ENCODE measurements at places on chromosomes 12 and 14.

DNA sequence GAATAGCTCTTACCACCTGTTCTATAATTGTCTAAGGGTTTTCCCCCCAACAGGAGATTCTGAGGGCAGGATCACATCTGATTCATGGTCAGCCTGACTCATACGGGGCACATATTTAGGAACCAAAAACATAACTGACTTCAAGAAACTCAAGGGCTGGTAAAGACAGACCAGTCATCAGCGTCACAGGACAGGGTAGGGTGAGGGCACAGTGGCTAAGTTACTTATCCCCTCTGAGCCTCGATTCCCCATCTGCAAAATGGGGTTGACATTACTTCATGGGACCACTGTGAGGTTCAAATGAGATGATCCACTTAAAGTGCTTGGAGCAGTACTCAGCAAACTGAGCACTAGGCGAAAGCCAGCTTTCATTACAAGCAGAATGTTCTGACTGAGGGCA lies 606 bp downstream of the CINP start:
- DNase-seq = no peak

- DNase-seq = no peak
Observed at GRCh38 chr14:98173305-98173704, 1098.7 kb downstream of the BCL11B start.

DNA sequence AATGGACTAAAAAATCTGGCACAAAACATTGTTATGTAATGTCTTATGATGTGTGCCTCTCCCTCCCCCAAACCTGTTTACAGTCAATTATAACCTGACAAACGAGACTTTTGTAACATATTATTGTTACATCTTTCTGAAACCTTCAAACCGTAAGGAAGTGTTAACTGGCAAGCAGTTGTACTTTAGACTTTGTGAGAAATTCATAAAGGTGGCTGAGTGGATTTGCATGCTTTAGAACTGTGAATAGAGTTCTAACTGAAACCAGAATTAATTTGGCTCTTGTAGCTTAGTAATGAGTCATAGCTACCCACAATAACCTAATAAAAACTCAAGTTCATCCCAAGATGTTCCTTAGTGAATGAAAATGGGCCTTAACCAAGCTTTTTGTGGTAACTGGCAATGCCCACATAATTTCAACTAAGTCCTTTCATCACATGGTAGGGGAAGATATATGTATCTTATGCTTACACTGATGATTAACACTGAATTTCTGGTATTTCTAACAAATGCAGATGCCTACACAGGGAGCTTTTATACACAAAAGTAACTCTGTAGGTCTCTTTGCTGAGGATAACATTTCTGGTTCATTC lies 29.7 kb downstream of the RAD9B start:
- DNase-seq = no peak

DNA sequence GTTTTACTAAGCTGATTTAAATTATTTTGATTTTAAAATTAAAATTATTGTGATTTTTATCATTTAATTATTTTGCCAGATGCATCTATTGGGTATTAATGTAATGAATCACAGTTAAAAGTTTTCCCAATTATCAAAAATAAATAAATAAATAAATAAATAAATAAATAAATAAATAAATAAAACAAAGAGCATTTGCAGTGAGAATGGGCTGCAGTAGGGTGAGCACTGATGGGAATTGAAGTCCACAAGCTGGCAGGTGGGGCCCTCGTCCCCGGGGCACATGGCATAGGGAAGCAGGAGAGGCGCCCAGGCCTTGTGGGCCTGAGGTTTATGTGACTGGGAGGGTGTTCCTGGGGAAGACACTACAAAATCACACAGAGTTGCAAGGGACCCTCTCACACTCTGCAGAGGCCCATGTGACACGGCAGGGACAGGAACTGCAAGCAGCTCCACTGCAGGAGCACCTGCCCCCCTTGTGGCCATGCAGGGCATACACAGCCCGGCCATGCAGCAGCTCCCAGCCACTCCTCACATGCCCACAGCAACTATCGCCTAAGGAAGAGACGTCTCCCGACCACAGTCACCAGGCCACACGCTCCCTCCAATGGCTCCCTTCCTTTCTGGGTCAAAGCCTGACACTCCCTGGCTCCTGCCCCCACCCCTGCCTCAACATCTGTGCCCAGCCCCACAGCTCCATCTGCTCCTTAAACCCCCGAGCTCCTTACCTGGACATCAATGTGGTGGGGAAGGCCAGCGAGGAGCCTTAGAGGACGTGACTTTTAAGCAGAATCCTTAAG lies 256.3 kb upstream of the SFSWAP start:
- DNase-seq = no peak

- no peak for DNase-seq
Observed at GRCh38 chr12:106973545-106973944, 13.4 kb downstream of the MTERF2 start.

DNA sequence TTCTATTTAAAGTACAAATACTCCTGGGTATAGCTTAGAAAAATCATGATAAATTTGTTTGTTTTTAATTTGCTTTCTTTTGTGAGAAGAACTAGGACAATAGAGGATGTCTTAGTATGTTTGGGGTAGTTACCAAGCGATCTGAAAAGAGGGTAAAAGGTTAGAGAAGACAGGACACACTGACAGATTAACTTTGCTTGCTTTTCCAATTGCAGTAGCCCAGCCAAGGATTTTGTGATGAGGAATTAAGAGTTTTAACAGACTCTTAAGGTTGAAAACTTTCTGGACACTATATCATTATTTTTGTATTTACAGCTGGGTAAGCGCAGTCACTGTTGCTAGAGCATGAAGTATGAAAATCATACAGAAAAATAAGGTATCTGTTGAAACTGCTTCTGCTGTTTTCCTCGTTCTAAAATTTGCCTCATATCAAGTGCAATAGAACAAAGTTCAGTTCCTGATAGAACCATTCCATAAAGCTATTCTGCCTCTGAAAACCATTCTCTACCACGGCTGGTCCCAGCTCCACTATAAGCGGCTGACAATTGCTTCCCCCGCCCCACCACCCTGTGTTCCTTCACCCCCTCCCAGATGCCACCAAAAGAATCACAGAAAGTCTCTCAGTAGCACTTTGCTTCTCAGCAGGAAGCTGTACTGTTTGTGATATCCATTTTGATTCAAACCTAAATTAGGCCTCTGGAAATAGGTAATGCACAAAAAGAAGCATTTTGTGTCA lies 413.4 kb downstream of the BCAT1 start:
- no peak for DNase-seq

DNA sequence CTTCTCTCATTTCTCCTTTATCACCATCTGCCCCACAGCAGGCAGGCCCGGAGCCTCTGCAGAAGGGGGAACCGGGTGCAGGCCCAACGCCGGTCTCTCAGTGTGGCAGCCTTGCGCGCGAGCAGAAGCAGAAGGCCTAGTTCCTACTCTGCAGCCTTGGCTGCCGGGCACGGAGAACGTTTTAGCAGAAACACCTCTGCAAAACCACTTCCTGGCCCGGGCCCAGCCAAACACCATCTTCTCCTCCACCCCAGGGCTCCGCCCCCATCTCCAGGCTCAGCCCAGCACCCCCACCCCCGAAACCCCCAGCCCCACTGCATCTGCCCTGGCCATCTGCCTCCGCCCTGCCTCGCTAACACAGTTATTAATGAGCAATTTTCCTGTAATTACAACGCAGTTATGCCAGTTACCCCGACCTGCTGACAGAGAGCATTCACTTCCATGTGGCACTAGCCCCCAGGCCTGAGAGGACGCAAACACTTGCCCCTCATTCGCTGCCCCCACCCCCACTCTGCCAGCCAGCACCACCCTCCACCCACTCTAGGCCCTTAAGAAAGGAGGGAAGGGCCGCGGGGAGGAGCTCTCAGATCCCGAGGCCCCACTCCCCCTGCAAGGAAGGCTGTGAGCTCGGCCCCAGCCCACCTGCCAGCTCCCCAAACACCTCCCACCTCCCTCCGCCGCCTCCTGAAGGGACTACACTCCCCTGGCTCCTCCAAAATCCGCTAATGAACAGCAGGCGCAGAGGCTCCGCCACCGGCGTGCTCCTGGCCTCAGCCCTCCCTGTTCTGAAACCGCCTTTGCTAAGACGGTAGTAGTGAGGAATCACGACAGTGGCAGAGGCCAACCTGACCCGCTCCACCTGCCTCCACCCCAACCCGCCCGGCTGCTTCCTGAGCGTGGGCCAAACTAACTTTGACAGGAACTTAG lies 44.7 kb upstream of the FBRSL1 start:
- DNase-seq = no peak

All from NCI-H1417 (cell line).